ENCODE measurements at places on chromosomes 3 and 15.

GRCh38 chr15:69071260-69071659 is 56.8 kb downstream of the NOX5 start:
- DNase-seq: no peak

GRCh38 chr15:68383161-68384074 is 48.5 kb downstream of the ITGA11 start:
- DNase-seq: no peak

DNA sequence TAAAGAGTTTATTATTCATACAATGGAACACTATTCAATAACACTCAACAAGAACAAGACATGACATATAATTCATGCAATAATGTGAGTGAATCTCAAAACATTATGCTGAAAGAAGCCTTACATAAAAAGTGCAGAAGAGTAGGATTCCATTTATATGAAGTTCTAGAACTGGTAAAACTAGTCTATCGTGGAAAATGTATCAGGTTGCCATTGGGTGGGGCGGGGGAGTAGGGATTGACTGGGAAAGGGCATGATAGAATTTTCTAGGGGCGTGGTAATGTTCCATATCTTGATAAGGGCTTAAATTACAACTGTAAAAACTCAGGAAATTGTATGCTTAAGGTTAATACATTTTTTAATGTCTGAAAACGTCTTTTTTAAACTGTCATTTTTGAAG is 247.9 kb downstream of the SATB1 start:
- no peak for DNase-seq

DNA sequence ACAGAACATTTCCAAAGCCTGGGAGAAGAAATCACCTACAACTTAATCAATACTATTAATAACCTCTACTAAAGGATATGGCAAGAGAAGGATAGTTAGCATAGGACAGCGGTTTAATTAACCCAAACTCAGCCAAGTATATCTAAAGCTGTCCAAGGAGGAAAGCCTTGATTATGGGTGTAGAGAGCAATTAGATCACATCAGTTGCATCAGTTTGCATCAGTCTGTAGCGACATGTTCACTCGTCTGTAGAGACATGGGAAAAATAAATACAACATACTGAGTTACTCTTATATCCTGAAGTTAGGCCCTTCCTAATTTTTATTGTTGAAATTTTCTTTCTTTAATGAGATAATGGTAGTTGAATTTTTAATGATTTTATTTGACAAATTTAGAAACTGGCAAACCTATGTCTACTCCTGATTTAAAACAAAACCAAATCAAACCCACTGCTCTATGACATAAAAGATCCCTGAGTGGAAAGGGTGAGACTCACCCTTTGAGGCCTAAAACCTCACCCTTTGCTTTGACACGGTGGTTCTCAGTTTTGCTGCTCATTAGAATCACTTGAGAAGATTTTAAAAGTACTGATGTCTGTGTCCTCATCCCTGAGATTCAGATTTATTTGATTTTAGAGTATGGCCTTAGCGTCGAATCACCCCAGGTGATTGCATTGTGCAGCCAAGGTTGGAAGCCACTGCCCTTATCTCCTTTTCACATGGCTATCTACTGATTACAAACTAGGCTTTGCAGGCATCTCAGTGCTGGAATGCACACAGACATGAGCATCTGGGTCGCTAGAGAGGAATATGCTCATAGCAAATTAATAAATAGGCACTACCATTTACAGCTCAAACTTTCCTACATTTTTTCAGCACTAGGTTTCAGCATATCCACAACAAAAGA is 2.8 kb upstream of the CLRN1 start:
- DNase-seq: no peak

GRCh38 chr15:81363718-81364500 is 10.1 kb downstream of the TMC3 start:
- DNase-seq: no peak

- DNase-seq: no peak
These were observed 153.6 kb upstream of the ZNF717 start for GRCh38 chr3:75938921-75939320.

DNA sequence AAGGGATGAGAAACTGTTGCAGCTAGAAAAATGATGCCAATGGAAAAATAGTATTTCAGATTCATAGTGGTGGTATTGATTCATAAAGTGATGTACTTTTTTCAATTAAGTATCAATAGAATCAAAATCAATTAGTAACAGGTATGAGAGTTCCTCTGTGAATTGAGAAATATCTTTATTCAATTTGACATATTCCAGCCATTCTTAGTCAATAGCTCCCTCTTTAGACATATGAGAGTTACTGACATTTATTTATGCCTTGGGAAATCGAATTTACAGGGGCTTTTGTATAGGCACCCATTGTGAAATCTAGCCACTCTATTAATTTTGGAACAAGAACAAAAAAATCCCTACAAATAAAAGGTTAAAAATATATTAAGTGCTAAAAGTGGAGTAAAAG is 386.9 kb upstream of the CNTN3 start:
- DNase-seq: no peak

Data from epithelial cell of proximal tubule (primary cell).